Smooth muscle cell of the coronary artery (primary cell): ENCODE measurements at places on chromosomes 16 and 17. TPM values are rescaled to one million over a fixed set of nuclear protein-coding genes. Genes with fewer than 3 reads are reported as not detected.

The GNG13 gene
- total RNA-seq, result not detected in 2 replicates

The TM4SF5 gene
- not detected in 2 replicates for total RNA-seq

The KRTAP4-5 gene
- total RNA-seq, result not detected in 2 replicates

The PRAC2 gene
- not detected in 2 replicates for total RNA-seq

The TTLL6 gene
- total RNA-seq, result not detected in 2 replicates

The HSD17B2 gene
- total RNA-seq, result 0.35 TPM in 1 of 2 replicates, not detected in the other

The ZNF689 gene
- total RNA-seq, result 1.9 and 3.3 TPM in 2 replicates

The TRPV3 gene
- total RNA-seq, result 0.23 and 1.8 TPM in 2 replicates

The KRTAP1-5 gene
- total RNA-seq, result not detected in 2 replicates
